ENCODE measurements at places on chromosomes 4 and X.

DNA sequence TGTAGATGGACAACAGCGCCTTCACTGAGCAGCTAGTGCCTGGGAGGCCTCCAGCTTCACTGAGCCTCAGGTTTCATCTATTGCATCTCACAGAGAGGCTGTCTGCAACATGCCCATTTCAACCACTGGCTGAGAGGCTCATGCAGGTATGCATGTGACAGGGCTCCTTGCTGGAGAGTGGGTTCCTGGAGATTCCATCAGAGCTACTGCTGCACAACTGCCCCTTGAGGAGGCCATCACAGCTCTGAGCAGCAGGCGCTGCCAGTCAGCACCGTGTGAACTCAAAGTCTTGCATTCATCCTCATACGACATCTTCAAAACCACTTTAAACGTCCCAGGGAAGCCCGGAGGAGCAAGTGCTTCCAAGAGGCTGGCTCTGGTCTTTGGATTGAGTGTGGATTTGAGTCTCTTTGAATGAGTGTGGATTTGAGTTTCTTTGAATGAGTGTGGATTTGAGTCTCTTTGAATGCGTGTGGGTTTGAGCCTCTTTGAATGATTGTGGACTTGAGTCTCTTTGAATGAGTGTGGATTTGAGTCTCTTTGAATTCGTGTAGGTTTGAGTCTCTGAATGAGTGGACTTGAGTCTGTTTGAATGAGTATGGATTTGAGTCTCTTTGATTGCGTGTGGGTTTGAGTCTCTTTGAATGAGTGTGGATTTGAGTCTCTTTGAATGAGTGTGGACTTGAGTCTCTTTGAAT is 8.7 kb downstream of the P2RY8 start:
- DNase-seq = no peak

- no peak for DNase-seq
Observed at GRCh38 chr4:122759639-122760310, 27.3 kb downstream of the BBS12 start.

- DNase-seq = no peak
Observed at GRCh38 chr4:88443486-88443885, 13.4 kb upstream of the HERC5 start.

GRCh38 chr4:42401171-42401570 is 3.9 kb downstream of the SHISA3 start:
- no peak for DNase-seq

- DNase-seq = no peak
Observed at GRCh38 chrX:81206476-81206875, 4.6 kb downstream of the SH3BGRL start.

DNA sequence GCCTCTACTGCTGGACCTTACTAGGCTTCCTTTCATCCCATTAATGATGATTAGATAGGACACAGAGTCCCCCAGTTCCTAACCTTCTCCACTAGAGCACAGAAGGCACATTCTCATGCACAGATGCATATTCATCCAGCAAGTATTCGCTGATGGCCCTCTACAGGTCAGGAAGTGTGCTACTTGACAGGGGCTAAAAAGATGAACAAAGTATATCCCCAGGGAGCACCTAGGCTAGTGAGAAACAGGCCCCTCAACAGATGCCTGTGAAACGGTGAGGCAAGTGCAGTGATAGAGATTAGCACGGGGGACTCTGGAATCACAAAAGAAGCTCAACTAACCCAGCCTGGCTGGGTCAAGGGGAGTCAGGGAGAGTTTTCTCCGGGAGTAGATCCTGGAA is 95.8 kb downstream of the MGST2 start:
- DNase-seq = no peak

DNA sequence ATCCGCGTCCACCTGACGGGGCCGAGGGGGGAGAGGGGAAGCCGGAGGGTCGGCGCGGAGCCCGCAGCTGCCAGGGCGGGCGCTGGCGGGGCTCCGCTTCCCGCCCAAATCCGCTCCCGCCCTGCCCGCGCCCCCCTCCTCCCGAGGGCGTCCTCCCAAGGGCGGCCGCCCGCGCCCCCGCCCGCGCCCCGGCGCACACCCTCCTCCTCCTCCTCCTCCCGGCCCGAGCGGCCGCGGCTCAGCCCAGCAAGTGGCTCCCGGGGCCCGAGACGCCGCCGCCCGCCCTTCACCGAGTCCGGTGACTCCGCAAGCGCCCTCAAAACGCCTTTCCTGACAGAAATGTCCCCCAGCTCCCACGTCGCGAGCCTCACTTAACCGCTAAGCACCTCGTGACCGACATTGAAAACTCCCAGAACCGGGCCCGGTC is 487 bp downstream of the HMGB2 start:
- no peak for DNase-seq

DNA sequence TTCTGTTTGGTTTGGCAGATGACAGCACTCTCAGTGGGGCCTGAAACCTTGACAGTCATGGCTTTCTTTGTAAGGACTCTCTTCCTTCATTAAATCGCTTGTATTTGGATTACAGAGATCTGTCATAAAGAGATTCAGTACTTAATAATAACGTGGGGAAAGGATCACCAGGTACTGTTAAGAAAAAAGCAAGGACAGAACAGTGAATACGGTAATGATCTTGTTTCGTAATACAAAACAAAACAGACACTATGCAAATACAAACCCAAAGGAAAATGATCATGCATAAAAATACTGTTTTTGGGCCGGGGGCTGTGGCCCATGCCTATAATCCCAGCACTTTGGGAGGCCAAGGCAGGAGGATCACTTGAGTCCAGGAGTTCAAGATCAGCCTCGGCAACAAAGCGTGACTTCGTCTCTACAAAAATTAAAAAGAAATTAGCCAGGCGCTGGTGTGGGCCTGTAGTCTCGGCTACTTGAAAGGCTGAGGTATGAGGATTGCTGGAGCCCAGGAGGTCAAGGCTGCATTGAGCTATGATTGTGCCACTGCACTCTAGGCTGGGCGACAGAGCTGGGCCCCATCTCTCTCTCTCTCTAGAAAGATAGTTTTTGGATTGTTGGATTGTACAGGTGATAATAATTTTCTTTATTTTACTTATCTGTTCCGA is 64.6 kb downstream of the TRAPPC11 start:
- DNase-seq = no peak

DNA sequence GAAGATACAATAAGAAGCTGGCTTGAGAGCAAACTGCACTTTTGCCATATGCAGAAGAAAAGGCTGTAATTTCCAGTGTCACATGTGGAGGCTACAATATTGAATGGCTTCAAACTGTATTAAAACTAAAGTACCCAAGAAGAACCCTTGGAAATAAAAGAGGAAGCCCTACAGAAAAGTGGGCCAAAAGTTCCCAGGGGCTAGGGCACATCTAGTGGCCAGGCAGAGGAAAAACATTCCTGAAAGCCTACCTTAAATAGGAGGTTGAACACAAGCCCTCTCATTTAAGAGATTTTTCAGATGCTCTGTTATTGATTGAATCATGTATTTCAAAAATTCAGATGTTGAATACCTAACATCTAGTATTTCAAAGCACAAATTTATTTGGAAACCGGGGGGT is 40.6 kb upstream of the PRDX4 start:
- no peak for DNase-seq

- no peak for DNase-seq
Observed at GRCh38 chr4:68447201-68447600, at the start of gene TMPRSS11E. TMPRSS11E (plus strand) TSS chr4:68447463; CDS start chr4:68447513, 50 bp downstream.

DNA sequence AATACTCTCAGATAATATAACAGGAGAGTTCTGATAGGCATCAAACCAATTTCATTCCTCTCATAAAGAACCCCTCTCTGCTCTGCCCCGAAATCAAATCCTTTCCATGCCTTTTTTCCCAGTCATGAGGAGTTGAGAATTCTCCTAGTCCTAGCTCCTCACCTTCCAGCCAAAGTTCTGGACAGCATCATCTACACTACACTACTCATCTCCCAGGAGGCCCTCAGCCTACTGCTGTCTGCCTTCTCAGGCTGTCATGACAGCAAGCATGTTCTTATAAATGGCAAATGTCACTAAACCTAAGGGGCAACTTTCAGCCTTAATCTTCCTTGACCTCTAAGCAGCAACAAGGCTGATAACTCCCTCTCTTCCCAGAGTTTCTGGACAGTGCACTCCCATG is 26.6 kb downstream of the MAPK10 start:
- no peak for DNase-seq

GRCh38 chr4:78845472-78845871 is 69.3 kb downstream of the BMP2K start:
- no peak for DNase-seq

GRCh38 chr4:121824950-121825349 is 1.3 kb upstream of the CCNA2 start:
- no peak for DNase-seq

GRCh38 chr4:57553728-57554127 is 443.5 kb upstream of the IGFBP7 start:
- no peak for DNase-seq

- no peak for DNase-seq
Observed at GRCh38 chr4:111639120-111639690, 506.0 kb upstream of the FAM241A start.

GRCh38 chr4:170234800-170235199 is 145.0 kb upstream of the AADAT start:
- no peak for DNase-seq

GRCh38 chr4:155592938-155593297 is 73.7 kb upstream of the GUCY1A1 start:
- no peak for DNase-seq

Measured in stimulated activated CD8-positive, alpha-beta memory T cell treated with anti-CD3 and anti-CD28 coated beads, Interleukin-15, amount 100 ng/mL, for 4 hours (primary cell).